Left ventricle myocardium inferior (tissue), 1 donor: ENCODE measurements at places on chromosomes 1 and 21. TPM values are rescaled to one million over a fixed set of nuclear protein-coding genes. Genes with fewer than 3 reads are reported as not detected.

The PLPP3 gene
- total RNA-seq = 101 TPM

The TNFRSF18 gene
- total RNA-seq = not detected

The C4BPB gene
- 0.30 TPM for total RNA-seq

The GPATCH3 gene
- 7.9 TPM for total RNA-seq

The PPIAL4G gene
- total RNA-seq = not detected

The C1orf216 gene
- 9.8 TPM for total RNA-seq

The TTC34 gene
- 0.91 TPM for total RNA-seq

The FYB2 gene
- 5.7 TPM for total RNA-seq

The MAP7D1 gene
- 363 TPM for total RNA-seq

The S1PR1 gene
- 54.9 TPM for total RNA-seq

The UBE2U gene
- total RNA-seq = 0.85 TPM

The ACTN2 gene
- 2,454 TPM for total RNA-seq

The RPTN gene
- total RNA-seq = not detected

The MMP23B gene
- total RNA-seq = 93.8 TPM

The LCE1E gene
- total RNA-seq = not detected

The MATN1 gene
- total RNA-seq = not detected
